Stimulated activated CD4-positive, alpha-beta T cell treated with anti-CD3 and anti-CD28 coated beads, Interleukin-4, amount 100 ng/mL, for 24 hours (primary cell): ENCODE measurements at places on chromosomes 12 and 14.

DNA sequence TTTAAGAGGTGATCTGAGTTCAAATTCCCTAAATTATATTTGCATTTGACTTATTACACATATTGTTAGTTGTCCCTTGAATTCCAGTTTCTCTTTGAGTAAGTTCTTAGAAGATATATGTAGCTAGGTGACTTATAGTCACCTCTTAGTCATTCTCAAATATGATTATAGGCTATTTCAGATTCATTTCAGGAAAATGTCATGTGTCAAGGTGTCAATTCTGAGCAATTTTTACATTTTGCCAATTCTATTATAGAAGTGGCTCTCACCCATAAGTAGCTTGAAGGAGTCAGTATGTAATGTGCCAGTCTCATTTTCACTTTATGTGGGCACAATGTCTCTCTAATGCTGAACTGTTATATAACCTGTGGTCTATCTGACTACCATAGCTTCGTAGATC, 623.4 kb downstream of the DIO2 start:
- no peak for DNase-seq

DNA sequence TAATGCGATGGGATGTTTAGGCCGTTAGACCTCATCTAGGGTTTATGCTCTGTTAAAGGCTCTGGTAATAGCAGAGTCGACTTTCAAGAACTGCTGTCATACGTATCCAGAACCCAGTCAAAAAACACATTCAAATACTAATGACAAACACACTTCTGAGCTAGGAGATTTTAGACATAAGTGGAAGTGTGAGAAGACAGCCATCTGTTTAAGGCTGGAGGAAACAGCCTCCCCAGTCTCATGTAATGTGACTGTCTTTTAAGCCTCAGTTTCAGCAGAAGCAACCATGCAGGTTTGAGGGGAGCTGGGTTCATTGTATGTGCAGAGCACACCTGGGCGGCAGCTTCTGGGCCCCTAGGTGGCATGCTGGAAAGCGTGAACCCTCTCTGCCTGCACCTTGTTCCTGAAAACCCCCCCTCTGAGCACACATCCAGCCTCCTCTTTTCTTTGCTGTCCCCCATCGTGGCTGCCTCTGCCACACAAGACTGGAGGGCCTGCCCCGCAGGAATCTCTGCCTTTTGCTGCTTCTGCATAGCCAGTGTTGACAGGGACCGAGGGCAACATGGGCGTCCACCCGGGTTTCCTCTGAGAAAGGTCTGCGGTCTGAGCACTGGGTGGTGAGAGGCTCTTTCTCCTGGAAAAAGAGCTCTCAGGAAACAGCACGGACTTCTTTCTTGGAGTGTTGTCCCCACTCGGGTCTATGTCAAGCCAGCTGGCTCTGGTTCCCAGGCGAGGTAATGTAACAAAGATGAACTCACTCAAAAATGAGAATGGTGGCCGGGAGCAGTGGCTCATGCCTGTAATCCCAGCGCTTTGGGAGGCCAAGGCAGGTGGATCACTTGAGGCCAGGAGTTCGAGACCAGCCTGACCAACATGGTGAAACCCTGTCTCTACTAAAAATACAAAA, 11.6 kb downstream of the WNT5B start:
- no peak for DNase-seq

DNA sequence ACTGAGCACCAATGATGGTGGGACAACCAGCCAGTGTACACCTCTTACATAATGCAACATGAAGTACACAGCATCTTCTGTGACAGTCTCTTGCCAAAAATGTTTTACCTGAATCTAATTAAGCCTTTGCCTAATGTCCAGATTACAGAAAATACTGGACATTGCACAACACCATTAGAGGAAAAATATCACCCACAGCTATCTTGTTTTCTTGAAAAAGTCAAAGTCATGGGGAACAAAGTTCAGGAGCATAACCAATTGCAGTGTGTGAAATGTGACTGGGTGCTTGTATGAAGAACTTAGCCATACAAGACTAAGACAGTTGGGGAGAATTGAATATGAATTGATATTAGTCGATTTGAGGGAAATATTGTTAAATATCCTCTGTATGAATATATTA, 12.1 kb upstream of the ANO6 start:
- DNase-seq: no peak

- DNase-seq: no peak
Observed at GRCh38 chr14:65533736-65534404, 121.3 kb downstream of the FUT8 start.

- DNase-seq: peak; percentile 36
Observed at GRCh38 chr12:614411-614970, 48.8 kb downstream of the NINJ2 start.

GRCh38 chr14:33686856-33687255, 264.0 kb downstream of the EGLN3 start:
- DNase-seq: no peak

- DNase-seq: peak; percentile 66
Observed at GRCh38 chr14:94001501-94002396, 4.6 kb downstream of the CCDC197 start.

DNA sequence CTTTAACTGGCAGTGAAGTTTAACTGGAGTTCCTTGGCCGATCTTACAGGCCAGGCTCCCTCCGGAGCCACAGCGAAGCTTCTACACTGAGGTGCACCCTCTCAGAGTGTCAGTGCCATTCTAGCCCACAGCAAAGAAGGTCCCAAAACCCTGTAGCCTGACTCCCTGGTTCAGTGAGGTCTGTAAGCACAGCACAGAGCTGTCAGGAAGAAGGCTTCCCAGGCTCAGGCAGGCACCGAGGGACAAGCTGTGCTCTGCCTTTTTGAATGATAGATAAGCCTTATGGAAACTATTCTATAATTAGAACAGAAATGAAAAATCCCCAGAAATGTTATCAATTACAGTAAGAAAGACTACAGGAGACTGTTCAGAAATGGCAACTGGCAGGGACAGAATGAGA, 40.2 kb downstream of the MOK start:
- no peak for DNase-seq

DNA sequence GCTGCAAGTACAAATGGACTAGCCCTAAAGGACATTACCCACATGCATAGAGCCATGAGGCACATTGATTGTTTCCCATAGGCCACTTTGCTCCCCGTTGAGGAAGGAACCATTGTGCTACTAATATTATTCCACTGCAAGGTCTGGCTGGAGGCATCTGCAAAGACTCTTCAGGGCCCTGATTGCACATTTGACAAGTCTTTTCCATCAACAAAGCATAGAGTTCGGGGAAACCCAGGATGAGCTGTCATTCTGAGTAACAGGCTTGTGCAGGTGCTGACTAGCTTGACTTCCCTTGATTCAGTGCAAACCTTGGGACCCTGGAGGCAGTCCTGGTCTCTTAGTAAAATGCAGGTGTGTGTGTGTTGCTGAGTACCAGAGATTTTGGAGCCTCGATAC, 73.8 kb downstream of the SUSD6 start:
- DNase-seq: peak; percentile 86

- no peak for DNase-seq
Observed at GRCh38 chr14:101889366-101889765, 75.0 kb upstream of the DYNC1H1 start.

DNA sequence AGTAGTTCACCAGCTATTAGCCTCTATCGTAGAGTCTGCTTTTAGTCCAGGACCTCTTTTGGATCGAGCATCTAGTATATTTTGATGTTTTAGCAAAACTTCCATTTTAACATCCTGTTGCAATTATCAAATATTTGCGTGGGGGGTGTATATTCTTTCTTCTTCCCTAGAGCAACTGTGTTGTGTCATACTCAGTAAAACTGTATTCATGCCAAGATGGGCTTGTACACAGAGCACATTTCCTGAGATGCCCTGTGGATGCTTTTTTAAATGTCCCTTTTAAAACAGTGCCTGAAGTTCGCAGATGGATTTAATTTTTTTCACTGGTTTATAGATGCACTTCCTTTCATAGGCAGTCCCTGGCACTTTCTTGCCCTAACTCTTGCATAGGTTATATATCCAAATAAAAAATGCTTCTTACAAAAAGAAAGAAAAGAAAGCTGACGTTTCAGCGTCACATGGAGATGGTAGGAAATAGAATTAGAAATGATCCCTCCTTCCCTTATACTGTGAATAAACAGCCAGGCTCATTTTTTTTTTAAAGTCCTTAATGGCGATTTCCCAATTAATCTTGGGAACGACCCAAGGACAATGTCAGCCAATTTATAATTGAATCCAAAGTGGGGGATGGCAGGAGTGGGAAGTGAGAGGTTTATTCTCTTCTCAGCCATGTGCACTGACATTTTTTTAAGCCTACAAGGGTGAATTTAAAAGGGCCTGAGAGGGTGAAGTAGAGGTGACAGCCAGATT, 247.0 kb downstream of the SLC41A2 start:
- no peak for DNase-seq

DNA sequence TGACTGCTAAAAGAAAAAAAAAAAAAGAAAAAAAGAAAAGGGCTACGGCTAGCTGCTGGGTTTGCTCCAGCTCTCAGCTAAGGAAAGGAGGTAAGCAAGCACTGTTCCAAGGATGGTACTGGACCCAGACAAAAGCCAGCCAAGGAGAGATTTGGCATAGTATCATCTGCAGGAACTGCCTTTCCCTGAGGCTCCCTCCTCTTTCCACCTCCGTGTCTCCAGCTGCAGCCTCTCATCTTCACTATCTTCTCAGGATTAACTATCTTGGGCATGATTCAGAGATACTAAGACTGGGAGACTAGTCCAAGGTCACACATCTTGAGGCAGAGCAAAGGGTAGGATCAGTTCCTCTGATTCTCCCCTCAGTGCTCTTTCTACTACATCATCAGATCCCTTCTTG, 6.0 kb downstream of the KITLG start:
- DNase-seq: no peak

- no peak for DNase-seq
Observed at GRCh38 chr12:124517260-124518050, 50.0 kb downstream of the NCOR2 start.

GRCh38 chr12:31589904-31590641, 863 bp downstream of the DENND5B start:
- peak; percentile 18 for DNase-seq

DNA sequence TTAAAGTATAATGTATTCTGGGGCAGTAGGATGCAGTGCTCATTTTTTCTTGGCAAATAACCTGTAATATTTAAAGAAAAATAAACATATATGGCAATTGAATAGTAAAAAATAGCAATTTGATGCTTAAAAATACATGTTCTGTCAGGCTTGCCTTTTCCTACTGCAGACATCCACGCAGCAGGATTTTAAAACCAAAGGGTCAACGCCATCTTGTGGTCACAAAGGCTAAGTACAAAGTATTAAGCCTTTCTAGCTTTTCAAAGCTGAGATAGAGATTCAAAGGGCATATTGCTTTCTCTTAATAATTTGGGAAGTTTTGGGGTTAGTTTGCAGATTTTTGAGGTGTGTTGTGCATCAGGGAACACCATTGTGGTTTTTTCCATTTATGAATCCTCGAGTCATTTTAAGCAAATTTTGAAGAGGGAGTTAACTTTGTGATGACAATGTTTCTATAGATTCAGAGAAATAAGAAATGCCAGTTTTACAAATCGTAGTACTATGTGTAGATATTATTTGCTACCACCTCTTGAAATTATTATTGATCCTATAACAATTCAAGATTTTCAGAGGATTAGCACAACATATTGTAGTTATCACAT, 4.7 kb upstream of the CCER1 start:
- peak; percentile 23 for DNase-seq

DNA sequence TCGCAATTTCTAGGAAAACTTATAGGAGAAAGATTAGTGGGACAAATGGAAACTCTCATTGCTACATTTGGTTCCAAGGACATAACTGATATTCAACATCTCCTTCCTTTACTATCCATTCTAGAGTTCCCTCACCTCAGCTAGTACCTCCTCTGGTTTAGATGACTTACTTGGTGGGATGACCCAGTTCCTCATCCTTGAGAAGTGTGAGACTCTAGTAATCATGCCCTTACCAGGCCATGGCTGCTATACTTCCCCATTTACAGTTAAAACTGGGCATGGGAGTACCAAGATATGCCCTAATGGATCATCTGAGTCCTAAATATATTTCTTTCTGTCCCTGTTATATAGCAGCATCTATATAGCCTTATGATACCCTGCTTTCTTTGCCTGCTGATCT, 58.1 kb downstream of the IFT81 start:
- no peak for DNase-seq

DNA sequence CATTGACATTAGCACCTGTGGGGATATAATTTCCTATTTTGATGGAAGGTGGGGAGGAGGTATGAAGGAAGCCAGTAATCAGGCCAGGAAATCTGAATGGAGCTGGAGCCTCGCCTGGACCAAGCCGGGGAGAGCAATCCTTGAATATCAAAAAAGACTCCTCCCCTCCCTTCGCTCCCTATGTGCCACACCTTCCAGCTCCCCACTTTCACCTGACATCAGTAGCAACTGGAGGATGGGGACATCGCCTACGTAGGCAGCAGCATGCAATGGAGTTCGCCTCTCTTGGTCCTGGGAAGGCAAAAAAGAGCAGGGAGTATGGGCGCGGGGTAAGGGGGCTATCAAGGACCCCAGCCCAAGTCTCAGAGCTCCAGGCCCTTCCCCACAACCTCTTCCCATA, 1.1 kb downstream of the ANKRD52 start:
- no peak for DNase-seq

DNA sequence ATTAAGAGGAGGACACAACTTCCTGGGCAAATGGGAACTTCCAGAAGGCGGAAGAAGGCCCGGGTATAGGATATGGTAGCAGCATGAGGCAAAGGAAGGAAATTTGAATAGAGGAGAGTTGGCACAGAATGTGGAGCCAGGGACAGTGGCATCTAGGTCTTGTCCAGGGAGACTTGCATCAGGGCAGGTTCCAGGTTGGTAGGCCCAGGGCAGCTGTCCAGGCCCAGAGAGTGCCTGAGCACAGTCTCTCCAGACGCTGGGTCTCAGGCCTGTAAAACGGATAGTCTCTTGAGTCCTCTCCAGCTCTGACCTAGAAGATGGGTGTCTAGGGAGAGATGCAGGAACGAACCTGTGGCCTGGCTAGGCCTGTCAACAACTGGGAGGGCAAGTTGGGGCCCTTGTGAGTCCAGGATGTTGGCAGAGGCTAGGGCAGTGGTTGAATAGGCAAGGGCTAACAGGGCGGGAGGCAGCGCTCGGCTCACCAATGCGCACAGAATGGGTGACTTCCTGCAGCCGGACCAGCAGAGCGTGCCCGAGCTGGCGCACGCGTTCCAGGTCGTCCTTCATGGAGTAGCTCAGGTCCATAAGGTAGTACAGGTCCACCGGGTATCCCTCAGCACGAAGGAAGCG, 9.9 kb downstream of the ITGB7 start:
- DNase-seq: no peak

GRCh38 chr12:92462049-92462448, 240.7 kb upstream of the PLEKHG7 start:
- DNase-seq: no peak

GRCh38 chr12:41509271-41510055, 321.3 kb downstream of the PDZRN4 start:
- no peak for DNase-seq

- no peak for DNase-seq
Observed at GRCh38 chr14:92659765-92660561, 88.5 kb downstream of the LGMN start.
